ENCODE measurements at places on chromosomes 5 and 9.

GRCh38 chr5:411728-412127, 31.2 kb upstream of the EXOC3 start:
- DNase-seq: no peak

GRCh38 chr9:126515001-126515872, 98.5 kb upstream of the LMX1B start:
- DNase-seq: no peak

GRCh38 chr5:13498279-13498678, 446.2 kb downstream of the DNAH5 start:
- no peak for DNase-seq

DNA sequence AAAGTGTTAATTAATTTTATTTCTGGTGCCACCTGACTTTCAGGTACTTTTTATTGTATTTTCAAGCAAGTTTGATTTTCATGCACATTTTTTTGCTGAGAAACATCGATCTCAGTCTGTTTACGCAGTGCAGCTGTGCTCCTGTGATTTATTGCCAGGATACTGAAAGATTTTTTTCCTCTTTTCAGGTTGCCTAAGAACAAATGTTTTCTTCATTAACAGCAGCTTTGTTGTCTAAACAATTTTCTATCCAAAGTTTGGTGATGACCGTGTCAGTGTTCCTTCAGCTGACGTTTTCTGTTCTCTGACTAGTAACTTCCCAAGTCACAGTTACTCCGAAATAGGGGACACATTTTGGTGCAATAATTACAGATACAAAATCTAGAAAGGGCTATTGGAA, 78.1 kb downstream of the VCAN start:
- DNase-seq: no peak
